Stimulated activated CD4-positive, alpha-beta T cell treated with anti-CD3 and anti-CD28 coated beads, Interleukin-15, amount 100 ng/mL, for 24 hours (primary cell): ENCODE measurements at places on chromosomes 7 and 10.

GRCh38 chr7:38669965-38670520 is 38.9 kb upstream of the AMPH start:
- no peak for DNase-seq

GRCh38 chr7:42758124-42758523 is 153.7 kb downstream of the C7orf25 start:
- no peak for DNase-seq

- no peak for DNase-seq
Observed at GRCh38 chr7:38584443-38585210, 46.5 kb downstream of the AMPH start.

GRCh38 chr10:129883626-129884397 is 80.3 kb downstream of the EBF3 start:
- DNase-seq: no peak

GRCh38 chr10:48365668-48366067 is 59.2 kb downstream of the MAPK8 start:
- DNase-seq: no peak

GRCh38 chr10:11616021-11616420 is 4.6 kb upstream of the USP6NL start:
- no peak for DNase-seq

DNA sequence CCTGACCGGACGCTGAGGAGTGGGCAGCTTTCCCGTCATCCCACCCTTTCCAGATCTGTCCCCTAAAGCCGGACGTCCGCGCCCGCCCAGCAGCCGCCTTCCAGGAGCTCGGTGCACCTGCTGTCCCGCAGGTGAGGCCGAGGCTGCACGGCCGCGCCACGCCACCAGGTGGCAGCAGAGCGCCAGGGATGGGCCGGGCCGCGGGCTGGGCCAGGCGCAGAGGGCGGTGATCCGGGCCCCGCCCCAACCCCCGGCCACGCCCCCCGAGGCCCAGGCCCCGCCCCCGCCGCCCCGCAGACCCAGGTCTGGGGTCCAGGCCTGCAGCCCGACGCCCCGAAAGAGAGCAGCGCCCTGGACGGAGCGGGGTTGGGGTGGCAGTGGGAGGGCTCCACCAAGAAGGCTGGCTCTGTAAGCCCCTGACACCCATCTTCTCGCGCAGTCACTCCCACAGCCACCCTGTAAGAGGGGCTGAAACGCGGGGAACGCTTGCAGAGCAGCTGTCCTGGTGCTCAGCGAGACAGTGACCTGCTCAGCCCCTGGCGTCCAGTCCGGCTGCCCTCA is 32.2 kb downstream of the FOXL3 start:
- DNase-seq: peak; percentile 86

- DNase-seq: no peak
Observed at GRCh38 chr10:124198125-124198501, 104.7 kb upstream of the CHST15 start.

DNA sequence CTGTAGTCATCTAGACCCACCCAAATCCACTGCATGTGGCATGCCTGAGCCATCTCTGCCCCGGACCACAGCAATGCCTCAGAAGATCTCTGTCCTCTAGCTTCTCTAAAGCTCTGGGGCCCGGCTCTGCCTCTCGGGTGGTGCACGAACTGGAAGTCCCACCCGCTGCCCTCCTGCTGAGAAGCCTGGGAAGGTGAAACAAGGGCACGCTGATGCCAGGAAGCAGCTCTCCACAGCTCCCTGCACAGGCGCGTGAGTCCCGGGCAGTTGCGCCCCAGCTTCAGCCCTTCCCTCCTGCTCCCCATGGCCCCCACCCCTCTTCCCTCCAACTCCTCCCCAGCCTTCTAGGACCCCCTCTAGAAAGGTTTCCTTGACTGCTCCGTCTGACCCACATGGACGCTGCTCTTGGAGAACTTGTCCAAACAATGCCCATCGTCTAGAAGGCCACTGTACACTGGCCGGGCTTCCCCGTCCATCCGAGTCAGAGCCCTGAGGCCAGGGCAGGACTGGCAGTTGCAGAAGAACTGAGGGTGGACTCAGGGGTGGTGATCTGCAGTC is 12.8 kb downstream of the KCNH2 start:
- DNase-seq: no peak

DNA sequence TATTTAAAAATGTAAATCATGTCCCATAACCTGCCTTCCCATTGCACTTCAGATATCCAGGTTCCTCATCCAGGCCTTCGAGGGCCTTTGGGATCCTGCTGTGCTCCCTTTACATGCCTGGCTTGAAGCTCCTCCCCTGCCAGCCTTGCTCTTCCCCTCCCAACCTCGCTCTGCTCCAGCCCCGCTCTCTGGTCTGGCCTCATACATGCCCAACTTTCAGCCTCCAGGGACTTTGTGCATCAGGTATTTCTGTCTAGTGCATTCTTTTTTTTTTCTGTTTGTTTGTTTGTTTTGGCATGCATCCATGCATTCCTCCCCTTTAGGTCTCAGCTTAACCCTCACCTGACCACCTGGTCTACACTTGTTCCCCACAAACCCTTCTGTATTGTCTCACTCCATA is 160.3 kb downstream of the SNX10 start:
- no peak for DNase-seq

DNA sequence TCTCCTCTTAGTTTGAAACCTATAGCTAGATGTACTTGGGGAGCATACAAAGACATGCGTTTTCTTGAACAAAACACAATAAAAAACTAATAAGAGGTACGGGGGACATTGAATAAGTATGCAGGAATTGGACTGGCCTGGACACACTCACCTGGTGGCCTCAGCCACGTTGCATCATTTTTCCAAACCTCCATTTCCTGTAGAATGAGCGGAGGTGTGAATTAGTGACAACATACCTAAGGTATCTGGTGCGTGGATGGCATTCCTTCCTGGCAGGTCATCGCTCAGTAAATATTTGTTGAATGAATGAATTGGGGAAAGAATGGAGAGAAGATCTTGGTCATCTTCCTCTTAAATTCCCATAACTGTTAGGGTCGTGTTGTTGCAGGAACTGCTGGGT is 103.2 kb upstream of the CTBP2 start:
- DNase-seq: no peak

GRCh38 chr10:49686651-49687050 is 7.2 kb downstream of the C10orf53 start:
- DNase-seq: no peak

DNA sequence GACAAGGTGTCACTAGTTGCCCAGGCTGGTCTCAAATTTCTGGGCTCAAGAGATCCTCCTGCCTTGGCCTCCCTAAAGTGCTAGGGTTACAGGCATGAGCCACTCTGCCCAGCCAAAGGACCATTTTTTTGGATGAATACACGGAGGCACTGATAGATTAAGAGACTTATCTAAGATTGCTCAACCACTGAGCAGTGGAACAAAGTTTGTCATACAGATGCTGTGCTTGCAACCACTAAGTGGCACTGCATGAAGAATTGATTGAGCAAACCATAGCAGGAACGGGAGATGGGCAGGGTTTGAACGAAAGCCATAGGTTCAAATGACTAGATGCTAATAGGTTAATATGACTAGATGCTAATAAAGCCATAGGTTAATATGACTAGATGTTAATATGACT is 61.1 kb downstream of the EBLN1 start:
- no peak for DNase-seq

DNA sequence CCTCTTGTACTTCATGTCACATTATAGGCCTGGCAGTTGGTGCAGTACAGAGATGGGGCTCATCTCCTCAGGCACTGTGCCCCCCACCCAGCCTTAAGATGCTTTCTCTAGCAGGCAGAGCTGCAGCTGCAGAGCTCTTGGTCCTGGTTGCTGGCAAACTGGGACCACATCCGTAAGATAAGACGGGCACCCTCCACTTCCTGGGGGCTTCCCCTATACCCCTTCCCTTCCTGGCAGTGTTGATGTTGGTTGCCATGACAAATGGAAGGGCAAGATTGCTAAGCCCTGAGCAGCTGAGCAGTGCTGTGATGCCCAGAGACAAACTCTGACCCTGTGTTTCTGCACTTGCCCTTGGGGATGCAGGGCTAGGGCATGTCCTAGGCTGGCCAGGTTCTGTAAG is 103.4 kb upstream of the ANLN start:
- peak; percentile 56 for DNase-seq

DNA sequence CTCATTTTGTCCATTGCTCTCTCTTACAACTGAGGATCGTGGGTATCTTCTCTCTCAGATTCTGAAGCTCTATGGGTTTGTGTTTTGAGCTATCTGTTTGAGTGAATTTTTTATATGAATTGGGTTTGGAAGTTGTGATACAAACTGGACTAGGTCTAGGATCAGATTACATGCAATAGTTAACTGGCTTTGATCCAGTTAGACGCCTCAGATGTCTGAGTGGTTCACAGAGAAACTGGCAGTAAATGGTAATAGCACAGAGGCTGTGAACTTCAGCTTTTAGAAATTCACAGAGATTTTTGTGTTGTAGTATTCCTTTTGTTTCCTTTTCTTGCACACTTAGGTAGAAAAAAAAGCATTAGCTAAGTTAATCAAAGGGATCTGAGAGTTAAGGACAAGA is 12.7 kb upstream of the DNMBP start:
- no peak for DNase-seq

- DNase-seq: no peak
Observed at GRCh38 chr7:41303709-41304108, 399.2 kb downstream of the INHBA start.

GRCh38 chr10:24177636-24178035 is 31.3 kb upstream of the KIAA1217 start:
- DNase-seq: no peak

GRCh38 chr7:30510124-30511075 is 5.8 kb upstream of the GGCT start:
- DNase-seq: peak; percentile 49

GRCh38 chr10:132270256-132270655 is 37.5 kb downstream of the STK32C start:
- no peak for DNase-seq

GRCh38 chr7:232410-233248 is 40.3 kb downstream of the FAM20C start:
- DNase-seq: no peak

DNA sequence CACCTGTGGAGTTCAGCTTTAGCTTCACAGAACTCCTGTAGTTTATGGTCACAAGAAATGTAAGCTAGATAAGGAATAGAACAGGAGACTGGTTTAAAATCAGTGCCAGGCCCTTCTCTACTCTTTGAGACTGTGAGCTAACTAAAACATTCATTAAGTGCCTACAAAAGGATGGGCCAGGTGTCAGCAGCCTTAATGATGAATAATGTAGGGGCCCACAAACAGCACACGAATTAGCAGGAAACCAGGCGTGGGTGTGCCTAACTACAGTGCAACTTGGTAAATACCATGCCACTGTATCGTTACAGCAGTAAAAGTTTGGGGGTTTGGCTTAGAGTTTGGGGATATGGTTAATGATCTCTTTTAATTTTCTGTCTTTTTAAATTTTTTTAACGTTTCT is 6.1 kb upstream of the ABLIM1 start:
- no peak for DNase-seq
